Right cardiac atrium (tissue), 5 donors: ENCODE measurements at places on chromosomes 6 and 20. TPM values are rescaled to one million over a fixed set of nuclear protein-coding genes. Genes with fewer than 3 reads are reported as not detected.

Gene SIRPB1
- 0.35 TPM for total RNA-seq

Gene ULBP3
- total RNA-seq = 1.5 TPM

Gene POLH
- total RNA-seq = 8.3 TPM

Gene CTAGE9
- total RNA-seq = not detected

Gene CDC5L
- 18.1 TPM for total RNA-seq

DNA sequence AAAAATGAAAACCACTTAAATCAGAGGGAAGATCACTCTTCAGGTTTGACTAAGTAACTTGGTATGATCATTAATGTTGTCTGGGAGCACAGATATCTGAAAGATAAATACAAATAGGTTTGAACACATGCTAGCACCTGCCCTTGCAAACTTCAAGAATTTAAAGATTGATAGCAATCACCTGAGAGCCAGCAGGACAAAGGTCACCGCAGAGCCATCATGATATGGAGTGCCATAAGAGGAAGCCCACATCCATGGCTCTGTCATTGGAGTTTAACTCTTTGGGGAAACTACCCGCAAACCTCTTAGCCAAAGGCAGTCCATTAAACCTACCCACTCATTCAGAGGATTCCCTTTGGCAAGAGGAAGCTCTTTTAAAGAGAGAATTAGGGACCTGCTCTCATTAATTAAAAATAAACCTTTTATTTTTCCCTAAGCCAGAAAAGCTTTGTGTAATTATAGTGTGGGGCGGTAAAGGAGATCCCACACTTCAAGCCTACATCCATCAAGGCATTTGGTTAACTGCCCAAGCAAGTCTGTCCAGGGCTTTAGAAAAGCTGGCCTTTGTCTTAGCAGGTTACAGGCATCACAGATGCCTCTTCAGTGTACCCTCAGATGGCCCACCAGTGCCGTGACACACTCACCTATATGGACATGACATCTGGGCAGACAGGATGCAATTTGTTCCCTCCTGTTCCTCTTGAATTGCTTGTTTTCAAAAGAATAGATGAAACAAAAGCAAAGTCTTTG, 73.0 kb downstream of the SASH1 start:
- no peak for DNase-seq

- no peak for DNase-seq
These were observed 17.4 kb downstream of the ADGRF4 start for GRCh38 chr6:47715782-47716181.

- DNase-seq = no peak
These were observed 80.8 kb downstream of the CBFA2T2 start for GRCh38 chr20:33570743-33571142.

DNA sequence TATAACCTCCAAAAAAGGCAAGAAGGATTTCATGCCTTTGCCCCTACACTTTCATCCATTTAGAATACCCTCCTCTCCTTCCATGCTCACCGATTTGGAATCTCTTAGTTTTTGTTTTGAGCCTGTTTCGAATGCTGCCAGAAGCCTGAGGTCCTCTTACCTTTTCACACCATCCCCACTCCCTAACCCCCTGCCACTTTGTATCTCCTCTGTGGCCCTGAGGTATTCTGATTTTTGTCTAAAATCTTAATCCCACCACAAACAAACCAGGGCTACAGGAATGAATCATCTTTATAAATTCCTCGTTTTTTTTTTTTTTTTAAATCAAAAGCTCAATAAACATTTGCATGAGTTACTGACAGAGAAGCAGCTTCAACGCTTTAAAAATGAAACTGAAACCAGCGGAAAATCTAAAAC, 1.6 kb upstream of the RPS12 start:
- DNase-seq = no peak

DNA sequence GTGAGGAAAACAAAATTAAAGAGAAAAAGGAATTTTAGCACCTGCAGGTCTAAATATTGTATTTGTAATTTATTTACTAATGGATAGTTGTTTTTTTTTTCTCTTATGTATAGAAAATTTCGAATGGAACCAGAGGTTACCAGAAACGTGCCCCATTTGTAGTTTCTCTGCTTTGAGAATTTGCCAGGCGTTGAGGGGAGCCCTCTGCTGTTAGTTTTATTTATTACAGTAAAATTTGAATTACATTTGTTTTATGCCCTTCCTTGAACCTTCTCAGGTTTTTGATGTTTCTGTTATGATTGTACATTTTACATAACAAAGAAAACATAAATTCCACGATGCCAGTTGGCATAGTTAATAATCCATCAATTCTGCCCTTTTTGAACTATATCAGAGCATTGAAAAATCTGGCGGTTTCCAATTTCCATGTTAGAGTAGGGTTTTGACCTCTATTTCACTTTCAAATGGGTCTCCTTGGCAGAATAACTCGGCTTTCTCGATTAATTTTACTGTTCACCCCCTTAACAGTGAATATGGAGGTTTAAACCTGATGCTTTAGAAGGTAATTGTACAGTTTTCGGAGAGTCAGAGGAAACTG, 35.1 kb upstream of the RFPL4B start:
- no peak for DNase-seq

DNA sequence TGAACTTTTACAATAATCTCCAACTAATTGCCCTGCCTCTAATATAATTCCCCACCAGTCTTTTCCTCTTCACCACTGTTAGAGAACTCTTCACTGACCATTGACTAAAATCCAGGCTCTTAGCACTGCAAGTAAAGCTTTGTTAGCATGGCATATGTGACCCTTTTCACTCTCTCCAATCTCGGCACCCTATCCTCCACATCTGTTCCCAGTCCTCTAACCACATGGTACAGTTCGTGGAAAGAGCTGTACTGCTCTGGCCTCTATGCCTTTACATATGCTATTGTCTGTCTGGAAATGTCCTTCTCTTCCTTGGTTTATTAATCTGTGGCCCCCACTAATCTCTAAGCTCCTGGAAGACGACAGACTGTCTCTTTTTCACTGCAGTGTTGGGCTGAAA, 63.0 kb upstream of the EIF2S2 start:
- no peak for DNase-seq

- no peak for DNase-seq
These were observed 2.8 kb downstream of the UNC5CL start for GRCh38 chr6:41036186-41036585.

DNA sequence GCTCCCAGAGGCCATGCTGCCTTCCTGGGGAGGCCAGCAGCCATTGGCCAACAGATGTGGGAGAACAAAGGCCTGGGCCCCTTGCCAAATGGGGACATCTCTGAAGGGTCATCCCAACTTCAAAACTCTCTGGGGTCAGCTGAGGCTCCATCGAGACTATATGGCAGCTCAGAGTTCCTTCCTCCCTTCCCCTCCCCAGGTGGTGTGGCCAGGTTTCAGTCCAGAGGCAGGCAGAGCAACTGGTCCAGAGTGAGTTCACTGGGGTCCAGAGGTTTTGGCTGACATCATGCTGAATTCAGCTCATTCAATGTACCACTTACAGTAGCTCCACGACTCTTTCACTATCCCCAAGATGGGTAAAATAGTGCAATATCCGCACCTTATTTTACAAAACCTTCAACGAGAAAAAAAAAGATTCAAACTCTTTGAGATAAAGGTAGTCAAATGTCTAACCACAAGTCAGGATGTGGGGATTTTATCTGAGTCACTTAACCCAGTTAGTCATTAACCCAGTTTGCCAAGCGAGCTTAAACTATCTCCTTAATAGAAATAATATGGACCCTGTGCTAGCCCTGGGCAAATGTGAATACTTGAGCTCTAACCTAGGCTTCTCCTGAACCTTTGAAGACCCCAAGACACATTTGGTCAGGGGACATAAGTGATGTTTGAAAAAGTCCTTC, 108.4 kb upstream of the PLEKHG1 start:
- no peak for DNase-seq

DNA sequence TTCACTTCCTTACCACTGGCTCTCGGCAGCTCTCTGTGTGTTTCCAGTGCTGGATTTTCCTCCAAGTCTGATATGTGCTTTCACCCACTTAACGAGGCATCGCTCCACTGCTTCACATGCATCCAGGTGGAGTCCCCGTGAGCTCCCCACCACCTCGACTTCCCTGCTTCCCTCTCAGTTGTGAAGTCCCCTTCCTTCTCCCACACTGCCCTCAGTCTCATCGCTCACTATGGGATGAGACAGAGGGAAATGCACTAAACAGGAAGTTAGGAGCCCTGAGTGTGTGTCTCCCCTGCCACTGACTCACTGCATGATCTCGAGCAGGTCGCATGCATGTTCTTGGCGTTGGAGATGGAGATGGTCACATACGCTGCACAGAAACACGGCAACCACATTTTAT, 84.0 kb downstream of the MTHFD1L start:
- DNase-seq = no peak

- DNase-seq = no peak
These were observed 4.5 kb downstream of the TCFL5 start for GRCh38 chr20:62856931-62857619.

GRCh38 chr6:71268735-71269437, 19.7 kb upstream of the OGFRL1 start:
- no peak for DNase-seq
